Left forelimb (tissue), 1 donor: ENCODE measurements at places on chromosomes 16 and 17.

GRCh38 chr17:142102-142661 lies 4.8 kb downstream of the SCGB1C2 start:
- no peak for DNase-seq

GRCh38 chr17:80962356-80963329 lies 29.0 kb upstream of the CHMP6 start:
- no peak for DNase-seq

DNA sequence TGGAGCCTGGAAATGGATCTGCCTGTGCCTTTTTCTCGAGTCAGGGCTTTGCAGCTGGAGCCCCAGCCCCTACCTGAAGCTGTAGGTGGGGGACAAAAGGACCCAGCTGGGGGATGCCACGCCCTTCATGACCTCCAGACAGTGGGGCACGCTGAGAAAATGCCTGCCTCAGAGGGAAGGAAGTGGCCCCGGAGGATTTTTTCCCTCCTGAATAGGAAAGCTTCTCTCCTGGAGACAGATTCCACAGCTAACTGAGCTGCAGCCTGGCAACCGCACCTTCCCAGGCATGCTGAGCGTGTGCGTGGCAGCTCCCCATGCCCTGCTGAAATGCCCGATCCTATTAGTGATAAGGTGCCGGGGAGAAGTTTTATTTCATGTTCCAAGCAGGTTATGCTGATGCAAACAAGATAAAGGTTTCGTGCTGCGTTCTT lies 58.0 kb downstream of the AIPL1 start:
- DNase-seq: no peak

GRCh38 chr16:82995286-82995923 lies 368.6 kb downstream of the CDH13 start:
- DNase-seq: no peak
